ENCODE measurements at places on chromosomes 11 and 22.

- peak; percentile 90 for DNase-seq
These were observed 2.3 kb downstream of the IRF7 start for GRCh38 chr11:613369-613968.

GRCh38 chr22:17237038-17237668 is 17.9 kb upstream of the ADA2 start:
- DNase-seq = peak; percentile 42

DNA sequence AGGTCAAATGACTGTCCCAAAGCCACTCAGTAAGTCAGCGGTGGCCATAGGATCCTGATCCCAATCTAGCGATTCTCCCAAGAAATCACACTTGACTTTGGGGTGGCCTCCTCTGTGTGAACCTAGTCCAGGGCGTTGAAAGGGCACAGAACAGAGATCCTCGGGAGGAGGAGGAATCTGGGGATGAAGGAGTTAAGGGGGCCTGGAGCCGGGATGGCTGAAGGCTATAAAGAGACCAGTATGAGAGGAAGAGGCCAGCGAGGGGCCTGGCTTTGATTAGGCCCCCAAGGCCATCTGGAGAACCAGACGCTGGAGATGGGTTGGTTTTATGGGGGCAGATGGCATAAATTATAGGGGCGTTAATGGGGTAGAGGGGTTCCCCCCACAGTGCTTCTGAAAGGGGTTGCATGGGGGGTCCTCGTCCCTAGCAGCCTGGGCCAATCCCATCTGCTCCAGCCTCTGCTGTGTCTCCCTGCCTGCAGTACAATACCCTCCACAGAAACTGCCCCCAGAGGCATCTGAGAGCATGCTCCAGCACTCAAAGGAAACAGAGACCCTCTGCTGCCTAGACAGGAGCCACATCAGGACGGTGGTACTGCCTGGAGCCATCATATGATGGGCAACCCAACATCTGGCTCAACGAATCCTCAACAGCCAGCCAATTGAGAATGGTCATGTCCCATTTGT is 35.2 kb upstream of the TRIM29 start:
- DNase-seq = no peak

- no peak for DNase-seq
These were observed 746.1 kb downstream of the LUZP2 start for GRCh38 chr11:25242928-25243327.

GRCh38 chr22:44898236-44898635 is 111.6 kb downstream of the PHF21B start:
- DNase-seq = no peak

GRCh38 chr22:31305194-31305593 is 12.9 kb upstream of the PIK3IP1 start:
- no peak for DNase-seq

GRCh38 chr11:78221396-78222315 is 32.9 kb downstream of the USP35 start:
- DNase-seq = no peak

DNA sequence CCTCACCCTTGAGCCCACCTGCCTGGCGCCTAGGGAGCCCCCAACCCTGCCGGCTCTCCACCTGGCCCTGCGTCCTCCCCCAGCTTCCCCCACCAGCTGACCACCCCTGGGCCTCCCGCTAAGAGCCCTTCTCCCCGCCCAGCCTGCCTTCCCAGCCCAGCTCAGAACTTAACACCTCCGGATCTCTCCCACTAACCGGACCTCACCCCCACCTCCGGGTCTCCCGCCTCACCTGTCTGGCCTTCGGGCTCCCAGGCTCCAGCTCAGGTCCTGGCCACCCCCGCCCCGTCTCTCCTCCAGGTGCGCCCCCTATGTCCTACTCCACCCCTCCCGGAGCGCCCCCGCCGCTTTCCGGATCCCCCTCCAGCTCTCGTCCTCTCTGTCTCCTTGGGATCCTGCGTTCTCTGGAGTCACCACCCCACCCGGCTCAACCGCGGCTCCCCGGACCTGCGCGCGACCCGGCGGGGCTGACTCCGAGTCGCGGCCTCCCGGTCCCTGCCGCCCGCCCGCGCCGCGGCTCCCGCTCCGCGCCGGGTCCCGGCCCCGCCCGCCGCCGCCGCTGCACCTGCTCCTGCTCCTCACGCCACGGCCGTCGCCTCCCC is at the start of gene KCNJ11:
Gene KCNJ11 (minus strand): TSS at position 51 of the 602 bp plus-strand sequence. CDS start 568 bp downstream, outside the sequence.
- DNase-seq = no peak

DNA sequence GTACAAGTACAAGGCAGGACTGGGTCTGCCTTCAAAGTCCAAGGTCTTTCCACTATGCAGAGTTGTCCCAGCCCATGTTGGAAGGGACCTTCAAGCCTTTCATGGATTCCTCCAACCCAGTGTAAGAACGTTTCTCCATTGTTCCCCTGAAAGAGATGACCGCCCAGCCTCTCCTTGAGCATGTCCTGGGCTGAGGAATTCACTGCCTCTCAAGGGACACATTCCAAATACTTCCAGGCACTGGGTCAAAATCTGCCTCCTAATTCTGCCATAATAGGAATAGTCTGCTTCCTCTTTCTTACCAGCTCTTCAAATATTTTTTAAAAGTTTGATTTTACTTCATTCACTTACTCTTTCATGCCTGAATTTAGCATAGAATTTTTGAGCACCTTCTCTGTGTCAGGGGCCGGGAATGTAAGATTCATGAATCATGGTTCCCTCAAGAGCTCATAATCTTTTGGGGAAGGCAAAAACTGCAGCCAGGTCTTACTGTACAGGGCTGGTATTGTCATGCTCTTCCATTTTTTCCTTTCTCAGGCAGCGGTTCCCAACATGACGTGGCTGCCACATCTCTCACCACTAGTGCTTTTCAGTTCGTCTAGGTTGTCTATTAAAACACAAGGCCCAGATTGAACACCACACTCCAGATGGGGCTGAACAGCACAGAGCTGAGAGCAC is 143.3 kb upstream of the TBCEL start:
- no peak for DNase-seq

DNA sequence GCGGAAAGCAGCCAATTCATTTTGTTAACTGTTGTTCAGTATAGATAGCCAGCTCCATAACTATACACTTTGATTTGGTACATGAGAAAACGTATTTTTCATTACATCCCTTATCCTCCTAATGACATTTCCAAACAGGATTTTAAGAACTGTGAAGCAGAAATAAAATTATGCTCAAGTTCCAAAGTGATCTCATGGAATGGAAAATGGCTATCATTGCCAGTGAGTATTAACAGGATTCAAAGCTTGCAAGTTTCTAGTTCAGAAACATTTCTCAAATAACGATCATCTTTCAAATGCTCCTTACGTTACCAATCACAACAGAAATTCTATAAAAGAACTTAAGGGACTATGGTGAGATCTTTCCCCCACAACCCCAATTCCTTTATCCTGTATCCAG is 53.7 kb downstream of the CADM1 start:
- no peak for DNase-seq

DNA sequence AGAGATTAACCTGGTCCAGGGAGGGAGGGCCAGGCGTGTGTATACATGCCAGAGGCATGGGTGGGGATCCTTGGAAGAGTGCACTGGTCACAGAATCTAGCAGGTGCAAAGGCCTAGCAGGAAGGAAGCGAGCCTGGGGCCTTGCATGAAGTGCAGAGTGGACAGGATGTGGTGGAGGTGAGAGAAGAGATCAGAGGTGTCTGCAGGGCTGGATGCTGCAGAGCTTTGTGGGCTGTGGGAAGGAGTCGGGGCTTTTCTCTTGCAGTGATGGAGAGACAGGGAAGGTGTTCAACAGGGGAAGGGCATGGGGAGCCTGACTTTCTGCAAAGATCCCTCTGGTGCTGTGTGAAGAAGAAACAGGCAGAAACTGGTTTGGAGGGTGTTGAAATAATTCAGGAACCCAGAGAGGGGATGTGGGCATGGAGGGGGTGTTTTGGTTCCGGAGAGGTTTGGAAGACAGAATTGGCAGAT is 2.5 kb upstream of the TPST2 start:
- DNase-seq = peak; percentile 57

GRCh38 chr11:112525270-112525669 is 264.6 kb upstream of the PLET1 start:
- DNase-seq = no peak

DNA sequence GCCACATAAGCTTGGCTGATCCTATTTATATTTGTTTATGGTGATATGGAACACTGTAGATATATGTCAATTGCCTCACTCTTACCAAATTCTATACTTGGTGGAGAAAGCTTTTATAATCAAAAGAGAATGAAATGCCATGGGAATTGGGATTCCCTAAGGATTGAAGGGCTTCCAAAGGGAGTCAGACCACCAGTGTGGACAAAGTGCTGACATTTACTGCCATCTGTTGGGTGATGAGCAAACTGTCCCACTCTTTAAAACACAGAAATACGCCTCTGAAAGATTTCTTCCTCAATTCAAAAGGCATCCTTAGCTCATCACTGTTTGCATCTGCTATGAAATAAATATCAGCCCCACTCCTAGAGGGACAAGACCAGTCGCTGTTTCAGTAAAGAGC is 7.1 kb downstream of the SLC1A2 start:
- no peak for DNase-seq

Data from CD4-positive, alpha-beta memory T cell (primary cell).